Urothelium cell line (cell line): ENCODE measurements at places on chromosomes 4 and X.

- no peak for DNase-seq
Measured at GRCh38 chrX:79182616-79183015, 38.1 kb downstream of the GPR174 start.

GRCh38 chr4:83889802-83890201 is 353.9 kb downstream of the GPAT3 start:
- no peak for DNase-seq

GRCh38 chr4:41043465-41043864 is 170.9 kb downstream of the APBB2 start:
- no peak for DNase-seq

GRCh38 chr4:36222702-36223101 is 21.6 kb downstream of the ARAP2 start:
- DNase-seq, result no peak

- no peak for DNase-seq
Measured at GRCh38 chrX:46873746-46874145, 36.9 kb downstream of the RP2 start.

DNA sequence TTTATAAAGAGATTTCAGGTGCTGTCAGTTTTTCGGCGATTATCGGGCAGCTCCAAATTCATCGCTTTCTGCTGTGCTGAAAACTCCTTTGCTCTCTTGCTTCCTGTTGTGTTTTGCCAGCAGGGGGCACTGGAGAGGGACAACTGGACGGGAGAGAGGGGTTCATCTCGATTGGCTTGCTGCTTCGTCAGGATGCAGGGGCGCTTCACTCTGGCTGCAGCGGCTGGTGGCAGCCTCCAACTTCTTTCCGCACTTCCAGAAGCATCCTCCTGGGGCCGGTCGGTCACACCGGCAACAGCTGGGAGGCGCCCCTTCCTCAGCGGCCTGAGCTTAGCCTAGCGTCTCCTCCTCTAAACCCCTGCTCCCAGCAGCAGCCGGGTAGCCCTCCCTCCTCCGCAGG is 29.5 kb downstream of the MSL3 start:
- no peak for DNase-seq

DNA sequence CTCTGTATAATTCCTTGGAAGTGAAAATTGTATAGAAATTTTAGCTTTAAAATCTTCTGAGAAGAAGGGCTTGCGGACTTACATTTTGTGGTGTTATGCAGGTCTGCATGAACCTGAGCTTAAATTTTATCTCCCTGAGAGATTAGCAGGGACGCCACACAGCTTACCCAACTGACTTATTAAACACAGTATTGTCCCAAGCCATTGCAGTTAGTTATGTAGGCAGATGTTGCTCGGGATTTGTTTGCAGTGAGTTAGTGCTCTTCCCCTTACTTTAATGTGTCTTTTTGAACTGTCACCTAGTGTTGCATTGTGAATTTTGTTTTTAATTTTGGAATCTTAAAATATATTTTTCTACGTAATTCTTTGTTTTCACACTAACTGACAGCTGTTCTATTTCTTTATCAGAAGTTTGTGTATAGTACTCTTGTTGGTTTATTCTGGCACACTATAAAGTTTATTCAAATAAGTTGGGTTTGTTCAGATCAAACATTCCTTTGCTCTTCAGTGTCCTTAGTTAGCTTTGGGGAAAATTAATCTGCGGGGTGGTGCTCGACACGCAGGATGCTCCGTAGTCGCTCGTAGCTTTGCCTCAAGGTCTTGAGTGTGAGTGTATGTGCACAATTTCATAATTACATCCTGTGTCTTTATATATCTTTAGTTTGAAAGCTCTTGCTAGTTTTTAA is 145.4 kb downstream of the STIM2 start:
- no peak for DNase-seq

- peak; percentile 24 for DNase-seq
Measured at GRCh38 chr4:103400405-103400804, 202.3 kb upstream of the CENPE start.

- DNase-seq, result no peak
Measured at GRCh38 chr4:67884701-67885100, 899 bp upstream of the TMPRSS11D start.

DNA sequence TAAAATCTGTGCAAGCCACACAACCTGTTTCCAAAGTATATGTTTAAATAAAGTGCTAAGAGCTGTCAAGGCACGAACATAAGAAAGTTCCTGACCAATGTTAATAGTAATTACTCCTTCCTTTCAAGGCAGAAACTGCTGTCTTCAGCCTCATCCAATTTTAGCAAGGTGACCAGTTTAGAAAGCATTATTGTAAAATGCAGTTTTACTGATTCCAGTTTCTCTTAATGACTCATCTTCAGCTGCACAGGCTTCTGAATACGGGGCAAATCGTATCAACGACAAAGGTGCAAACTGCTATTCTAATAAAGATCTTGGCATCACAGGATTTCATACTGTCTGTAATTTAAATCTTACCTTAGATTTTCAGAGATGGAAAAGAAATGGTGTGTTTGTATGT is 87.5 kb downstream of the PPP3CA start:
- no peak for DNase-seq

GRCh38 chr4:184389978-184390900 is 84.1 kb downstream of the IRF2 start:
- no peak for DNase-seq

DNA sequence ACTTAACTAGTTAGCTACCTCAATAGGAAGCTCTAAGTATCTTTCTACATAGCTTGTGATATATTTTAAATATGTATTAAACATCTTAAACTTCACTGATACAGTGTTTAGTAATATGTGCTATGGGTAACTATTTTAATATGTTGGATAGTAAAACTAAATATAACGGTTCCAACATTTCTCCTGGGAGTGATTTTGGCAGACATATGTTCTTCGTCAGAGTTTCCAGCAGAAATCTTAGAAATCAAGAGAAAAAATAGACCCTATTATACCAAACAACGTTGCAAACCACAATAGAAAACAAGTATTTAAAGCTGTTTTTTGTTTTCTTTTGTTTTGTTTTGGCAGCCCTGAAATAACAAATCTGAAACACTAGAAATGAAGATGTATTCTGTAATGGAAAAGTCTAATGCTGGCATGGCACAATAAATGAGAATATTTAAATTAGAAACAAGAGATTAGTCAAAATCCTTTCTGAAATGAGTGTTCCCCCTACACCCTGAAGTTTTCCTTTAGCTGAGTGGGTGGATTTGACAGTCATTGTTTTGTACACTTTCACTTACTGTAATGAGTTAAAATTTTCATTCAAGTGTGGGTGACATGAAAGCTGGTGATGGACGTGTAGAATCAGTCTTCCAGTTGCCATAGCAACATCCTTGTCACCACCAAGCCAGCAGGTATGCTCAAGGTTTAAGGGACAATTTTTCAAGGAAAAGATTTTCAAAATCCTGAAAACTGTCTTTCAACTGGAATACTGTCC is 233.5 kb downstream of the SCFD2 start:
- no peak for DNase-seq

- peak; percentile 61 for DNase-seq
Measured at GRCh38 chr4:160180211-160180610, 1077.3 kb downstream of the RAPGEF2 start.

DNA sequence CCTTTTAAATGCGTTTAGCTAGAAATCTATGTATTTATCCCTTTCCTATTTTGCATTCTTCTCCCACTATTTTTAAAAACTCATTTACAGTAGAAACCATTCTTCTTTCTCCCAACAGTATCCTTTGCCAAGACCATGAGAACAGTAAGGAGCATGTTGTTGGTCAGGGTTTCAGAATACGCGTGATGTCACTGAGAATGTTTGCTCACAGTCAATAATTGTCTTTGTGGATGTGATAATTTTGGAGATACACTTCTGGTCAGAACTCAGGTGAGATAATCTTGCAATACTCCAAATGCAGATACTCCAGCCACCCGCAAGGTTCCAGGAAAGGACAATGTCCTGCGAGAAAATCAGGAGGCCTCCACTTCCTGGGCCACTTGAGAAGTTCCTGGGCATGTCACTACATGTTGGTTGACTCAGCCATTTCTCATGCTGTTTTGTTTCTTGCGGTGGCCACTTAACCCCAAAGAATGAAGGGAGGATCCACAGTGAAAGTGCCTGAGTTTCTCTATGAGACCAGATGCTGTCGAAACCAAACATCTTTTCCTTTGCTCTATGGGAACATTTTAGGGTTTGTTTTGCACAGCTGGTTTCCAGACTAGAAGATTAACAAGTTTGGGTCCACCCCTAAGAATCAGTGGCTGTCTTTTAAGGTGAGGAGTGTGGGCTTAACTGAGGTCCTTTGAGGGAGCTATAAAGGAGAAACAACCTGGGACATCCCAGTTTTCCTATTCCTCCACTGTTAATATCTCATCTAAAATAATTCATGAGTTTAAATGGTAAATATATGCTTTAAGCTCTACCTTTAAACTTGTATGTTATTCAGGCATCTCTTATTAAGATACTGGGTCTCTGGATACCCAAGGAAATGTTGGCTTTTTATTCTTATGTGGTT is 116.0 kb downstream of the SOWAHB start:
- peak; percentile 83 for DNase-seq

GRCh38 chr4:26648260-26648659 is 64.4 kb downstream of the TBC1D19 start:
- DNase-seq, result no peak

DNA sequence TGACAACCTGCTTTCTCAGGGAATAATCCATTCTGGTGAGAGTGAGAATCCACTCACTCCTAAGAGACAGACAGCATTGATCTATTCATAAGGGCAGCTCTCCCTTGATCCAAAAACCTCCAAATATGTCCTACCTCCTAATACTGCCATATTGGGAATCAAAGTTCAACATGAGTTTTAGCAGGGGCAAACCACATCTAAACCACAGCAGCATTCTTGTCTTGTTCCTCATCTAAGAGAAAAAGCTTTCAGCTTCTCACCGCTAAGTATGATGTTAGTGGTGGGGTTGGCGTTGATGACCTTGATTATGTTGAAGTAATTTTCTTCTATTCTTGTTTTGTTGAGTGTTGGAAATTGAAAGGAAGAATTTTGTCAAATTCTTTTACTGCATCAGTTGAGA is 69.6 kb downstream of the SERTM2 start:
- DNase-seq, result peak; percentile 0

DNA sequence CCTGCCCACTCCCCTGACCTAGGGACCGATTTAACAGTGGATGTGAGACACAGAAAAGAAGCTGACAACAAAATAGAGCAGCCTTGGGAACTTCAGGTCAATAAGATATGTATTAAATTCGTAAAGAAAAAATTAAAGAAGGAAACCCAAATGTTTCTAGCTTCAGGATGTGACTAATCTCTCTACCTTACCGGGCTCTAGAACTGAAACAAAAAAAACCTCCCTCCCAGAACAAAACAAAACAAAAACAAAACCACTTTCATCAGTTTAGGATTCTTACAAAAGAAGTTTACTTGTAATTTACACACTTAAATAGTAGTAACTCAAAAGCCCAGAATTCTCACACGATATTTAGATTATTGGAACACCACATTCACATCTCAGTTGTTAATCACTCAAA is 185.8 kb upstream of the RPS6KA3 start:
- no peak for DNase-seq

DNA sequence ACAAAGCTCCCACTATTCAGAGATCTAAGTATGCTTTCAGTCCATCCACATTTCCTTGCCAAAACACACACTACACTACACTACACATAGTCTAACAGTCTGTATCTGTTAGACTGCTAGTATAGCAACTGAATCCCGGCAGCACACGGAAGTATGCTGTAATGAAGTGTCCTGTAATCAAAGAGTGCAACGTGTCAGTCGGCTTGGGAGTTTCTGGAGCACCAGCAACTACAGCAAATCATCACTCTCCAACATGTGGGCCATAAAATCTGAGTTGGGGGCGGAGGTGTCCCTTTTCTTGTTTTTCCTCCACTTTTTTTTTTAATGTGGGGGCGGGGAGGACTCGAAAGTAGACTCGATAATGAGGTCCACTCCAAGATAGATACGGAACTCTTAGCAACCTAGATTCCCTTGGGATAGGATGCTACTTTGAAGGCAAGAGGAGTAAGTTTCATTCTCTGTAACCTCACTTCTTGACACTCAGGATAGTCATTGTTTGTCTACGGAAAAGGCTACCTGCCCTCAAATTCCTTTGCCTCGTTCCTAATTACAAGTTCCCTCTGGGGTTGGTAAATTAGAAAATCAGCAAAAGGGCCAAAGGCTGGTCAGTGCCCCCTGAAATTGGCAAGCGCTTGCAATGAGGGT is 722 bp downstream of the SLC10A7 start:
- peak; percentile 13 for DNase-seq

GRCh38 chrX:23380581-23380980 is 45.9 kb downstream of the PTCHD1 start:
- DNase-seq, result no peak

DNA sequence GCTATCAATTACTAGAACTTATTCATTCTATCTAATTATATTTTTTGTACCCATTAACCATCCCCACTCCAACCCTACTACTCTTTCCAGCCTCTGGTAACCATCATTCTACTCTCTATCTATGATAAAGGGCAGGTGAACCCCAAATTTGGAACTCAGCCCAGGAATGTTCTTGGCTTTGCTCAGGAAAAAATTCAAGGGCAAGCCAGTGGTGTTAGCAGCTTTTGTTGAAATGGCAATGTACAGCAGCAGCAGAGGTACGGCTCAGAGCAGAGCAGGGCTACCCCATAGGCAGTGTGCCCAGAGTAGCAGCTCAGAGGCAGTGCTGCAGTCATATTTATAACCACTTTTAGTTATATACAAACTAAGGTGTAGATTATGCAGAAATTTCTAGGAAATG is 138.2 kb downstream of the RNF150 start:
- no peak for DNase-seq

GRCh38 chr4:8560265-8561047 is 19.7 kb upstream of the GPR78 start:
- DNase-seq, result no peak

GRCh38 chr4:162682651-162683050 is 484.0 kb downstream of the NAF1 start:
- peak; percentile 16 for DNase-seq

DNA sequence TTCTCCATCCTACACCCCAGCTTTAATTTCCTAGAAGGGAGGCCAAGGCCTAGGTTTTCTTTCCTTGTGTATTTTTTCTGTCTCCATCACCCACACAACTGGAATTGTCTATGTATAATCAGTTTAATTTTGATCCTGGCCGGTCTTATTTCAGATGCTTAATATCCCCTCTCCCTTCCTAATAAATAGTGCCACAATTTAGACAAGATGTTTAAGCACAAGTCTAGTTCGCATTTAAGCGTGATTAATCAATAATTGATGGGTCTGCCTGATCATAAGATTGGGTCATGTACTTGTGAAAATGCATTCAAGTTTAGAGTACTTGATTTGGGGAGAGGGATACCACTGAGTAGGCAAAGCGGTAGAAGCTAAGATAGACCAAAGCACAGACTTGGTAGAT is 2.4 kb downstream of the BMP2K start:
- DNase-seq, result no peak
